Hepatocyte (in vitro differentiated cells): ENCODE measurements at places on chromosomes 12 and 14. TPM values are rescaled to one million over a fixed set of nuclear protein-coding genes. Genes with fewer than 3 reads are reported as not detected.

SLC15A4 gene
- total RNA-seq = 34.6 and 48.5 TPM in 2 replicates

KCNH3 gene
- 0.30 and 1.0 TPM in 2 replicates for total RNA-seq

SMAGP gene
- total RNA-seq = 19.9 and 28.3 TPM in 2 replicates

INHBE gene
- 44.2 and 45.9 TPM in 2 replicates for total RNA-seq

TARBP2 gene
- 39.1 and 54.6 TPM in 2 replicates for total RNA-seq

SMIM41 gene
- total RNA-seq = not detected in 2 replicates

C3AR1 gene
- total RNA-seq = 1.2 and 2.1 TPM in 2 replicates

KRT8 gene
- 1,376 and 1,381 TPM in 2 replicates for total RNA-seq

DIO2 gene
- 2.5 and 9.3 TPM in 2 replicates for total RNA-seq

SLC38A1 gene
- total RNA-seq = 86.8 and 96.1 TPM in 2 replicates

TAS2R8 gene
- total RNA-seq = not detected in 2 replicates

TESPA1 gene
- total RNA-seq = not detected in 2 replicates

ENDOU gene
- total RNA-seq = 0.30 and 1.8 TPM in 2 replicates

ZBTB42 gene
- total RNA-seq = 8.6 and 13.0 TPM in 2 replicates

CD4 gene
- total RNA-seq = 2.4 and 2.7 TPM in 2 replicates

FSCB gene
- not detected in 2 replicates for total RNA-seq

CLEC4D gene
- total RNA-seq = 0.10 TPM in 1 of 2 replicates, not detected in the other

DBX2 gene
- not detected in 2 replicates for total RNA-seq

KLRC4 gene
- 0.28 TPM in 1 of 2 replicates, not detected in the other for total RNA-seq

MYL2 gene
- not detected in 2 replicates for total RNA-seq

RPS6KA5 gene
- 6.3 and 6.7 TPM in 2 replicates for total RNA-seq

KERA gene
- total RNA-seq = 0.10 TPM in 1 of 2 replicates, not detected in the other

IAPP gene
- total RNA-seq = not detected in 2 replicates

EIF2B1 gene
- total RNA-seq = 35.0 and 48.1 TPM in 2 replicates

OR5AU1 gene
- total RNA-seq = not detected in 2 replicates

TBX3 gene
- 133 and 142 TPM in 2 replicates for total RNA-seq

LHX5 gene
- 0.04 and 0.10 TPM in 2 replicates for total RNA-seq

SAMD4A gene
- 15.7 and 17.9 TPM in 2 replicates for total RNA-seq

TAS2R31 gene
- total RNA-seq = 6.2 and 9.4 TPM in 2 replicates

GXYLT1 gene
- 21.2 and 28.8 TPM in 2 replicates for total RNA-seq

PMEL gene
- total RNA-seq = 8.6 and 15.3 TPM in 2 replicates

SLC6A13 gene
- total RNA-seq = 1.9 and 3.8 TPM in 2 replicates

SLC8A3 gene
- total RNA-seq = 2.4 and 2.6 TPM in 2 replicates

DEPDC4 gene
- 1.3 and 4.8 TPM in 2 replicates for total RNA-seq

SRGAP1 gene
- total RNA-seq = 10.8 and 18.9 TPM in 2 replicates

KRT83 gene
- not detected in 2 replicates for total RNA-seq

SIX6 gene
- total RNA-seq = not detected in 2 replicates

FITM1 gene
- total RNA-seq = 0.24 and 1.0 TPM in 2 replicates

KRT5 gene
- total RNA-seq = 13.0 and 15.8 TPM in 2 replicates

KITLG gene
- total RNA-seq = 28.6 and 30.4 TPM in 2 replicates

CLEC2B gene
- total RNA-seq = 5.0 and 5.7 TPM in 2 replicates

ASIC1 gene
- 2.4 and 3.1 TPM in 2 replicates for total RNA-seq

COX6A1 gene
- 522 and 581 TPM in 2 replicates for total RNA-seq

CCT2 gene
- 188 and 206 TPM in 2 replicates for total RNA-seq

WDHD1 gene
- total RNA-seq = 5.9 and 6.3 TPM in 2 replicates

LIN7A gene
- total RNA-seq = 9.9 and 11.8 TPM in 2 replicates

APOLD1 gene
- 5.6 and 6.0 TPM in 2 replicates for total RNA-seq

BATF gene
- 0.60 TPM in 1 of 2 replicates, not detected in the other for total RNA-seq

HOXC6 gene
- 2.6 and 4.5 TPM in 2 replicates for total RNA-seq

PXN gene
- total RNA-seq = 26.7 and 30.4 TPM in 2 replicates

C14orf180 gene
- total RNA-seq = 1.2 and 2.4 TPM in 2 replicates

PMCH gene
- total RNA-seq = 1.3 TPM in 1 of 2 replicates, not detected in the other

ANG gene
- 72.6 and 79.1 TPM in 2 replicates for total RNA-seq
